ENCODE measurements at places on chromosomes 5 and 9.

GRCh38 chr9:129336601-129337331 lies 158.7 kb upstream of the IER5L start:
- no peak for DNase-seq

DNA sequence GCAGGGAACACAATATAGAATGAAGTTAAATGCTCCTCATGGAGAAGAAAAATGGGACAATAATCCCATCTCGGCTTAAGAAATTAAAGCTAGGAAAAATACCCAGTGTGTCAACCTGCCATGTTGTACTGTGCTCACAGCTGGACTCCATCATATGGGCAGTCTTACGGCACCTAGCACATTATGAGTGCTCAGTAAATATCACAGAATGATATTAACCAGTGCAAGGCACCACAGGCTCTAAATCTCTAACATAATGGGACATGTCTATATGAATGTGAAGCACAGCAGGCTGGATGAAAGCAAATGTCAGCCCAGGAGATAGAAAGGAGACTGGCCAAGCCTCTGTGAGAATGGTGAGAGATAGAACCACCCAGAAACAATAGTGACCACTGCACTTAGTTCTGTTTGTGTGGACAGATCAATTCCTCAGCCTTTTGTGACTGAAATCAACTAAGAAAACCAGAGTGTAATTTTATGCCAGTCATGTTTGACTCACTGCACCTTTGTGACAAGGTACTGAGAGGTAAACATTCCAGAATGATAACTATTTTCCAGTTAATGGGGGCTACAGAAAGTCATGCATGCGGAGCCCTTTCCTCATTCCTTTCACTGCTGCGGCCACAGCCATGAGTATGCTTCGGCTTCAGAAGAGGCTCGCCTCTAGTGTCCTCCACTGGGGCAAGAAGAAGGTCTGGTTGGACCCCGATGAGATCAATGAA lies 140.4 kb upstream of the CDH6 start:
- no peak for DNase-seq

GRCh38 chr9:93595861-93596365 lies 19.5 kb downstream of the PHF2 start:
- DNase-seq: no peak

DNA sequence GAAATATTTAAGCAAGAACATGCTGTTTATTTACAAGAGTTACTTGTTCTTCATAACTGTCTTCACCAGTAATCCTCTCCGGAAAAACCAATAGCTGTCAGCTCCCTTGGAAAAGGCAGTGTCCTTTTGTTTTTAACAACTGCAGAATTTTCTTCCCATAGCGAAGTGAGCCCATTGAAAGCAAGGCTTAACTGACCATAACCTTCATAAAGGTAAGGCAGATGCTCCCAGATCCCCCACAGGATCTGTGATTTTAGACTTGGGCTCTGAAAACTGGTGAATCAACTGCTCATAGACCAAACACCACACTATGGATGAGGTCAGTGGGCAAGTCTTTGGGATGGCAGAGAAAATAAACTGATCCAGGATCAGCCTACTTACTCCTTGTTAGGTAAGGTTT lies 155.0 kb downstream of the GLIS3 start:
- DNase-seq: no peak

DNA sequence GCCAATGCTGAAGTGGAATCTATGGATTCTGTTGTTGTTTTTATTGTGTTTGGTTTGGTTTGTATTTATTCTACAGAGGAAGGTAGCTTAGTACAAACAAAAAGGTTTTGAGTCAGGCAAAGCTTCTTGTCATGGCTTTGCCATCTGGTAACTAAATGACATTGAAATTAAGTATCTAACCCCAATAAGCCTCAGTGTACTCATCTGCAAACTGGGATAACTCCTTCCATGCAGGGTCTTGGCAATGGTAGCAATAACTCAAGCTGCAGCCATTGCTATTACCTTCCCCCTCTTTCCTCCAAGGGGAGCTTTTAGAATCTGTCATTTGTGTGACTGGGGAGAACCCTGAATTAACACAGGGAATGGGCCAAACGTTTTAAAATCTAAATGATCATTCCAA lies 79.7 kb downstream of the PLAC8L1 start:
- DNase-seq: no peak

- peak; percentile 41 for DNase-seq
Measured at GRCh38 chr5:64869419-64869818, 100.7 kb downstream of the CWC27 start.

DNA sequence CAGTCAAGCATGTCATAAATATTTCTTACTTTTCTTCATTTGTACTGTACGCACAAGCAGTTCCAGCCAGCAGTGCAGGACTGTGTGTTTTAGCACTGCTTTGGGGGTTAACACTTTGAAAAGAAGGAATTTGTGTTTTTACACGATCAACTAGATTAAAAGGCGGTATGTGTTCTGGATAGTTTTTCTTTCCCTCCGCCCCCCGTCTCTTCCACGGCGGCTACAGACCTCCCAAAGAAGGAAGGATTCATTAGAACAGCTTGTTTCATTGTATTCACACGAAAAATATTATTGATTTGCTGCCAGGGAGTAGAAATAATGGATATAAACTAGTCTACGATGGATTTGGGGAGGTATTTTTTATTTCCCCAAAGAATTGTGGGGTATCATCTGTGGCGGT lies 336.8 kb upstream of the RFX3 start:
- no peak for DNase-seq

DNA sequence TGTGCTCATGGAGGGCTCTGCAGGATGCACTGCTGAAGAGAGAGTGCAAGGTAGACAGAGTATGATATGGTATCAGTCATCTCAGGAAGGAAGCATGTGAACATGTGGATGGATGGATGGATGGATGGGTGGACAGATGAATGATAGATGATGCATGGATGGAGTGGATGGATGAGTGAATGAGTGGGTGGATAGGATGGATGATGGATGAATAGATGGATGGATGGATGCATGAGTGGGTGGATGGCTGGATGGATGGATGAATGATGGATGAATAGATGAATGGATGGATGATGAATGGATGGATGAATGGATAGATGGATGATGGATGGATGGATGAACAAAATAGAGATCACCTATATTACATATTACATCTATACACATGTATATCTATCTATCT lies 341.3 kb downstream of the DRD1 start:
- DNase-seq: no peak

DNA sequence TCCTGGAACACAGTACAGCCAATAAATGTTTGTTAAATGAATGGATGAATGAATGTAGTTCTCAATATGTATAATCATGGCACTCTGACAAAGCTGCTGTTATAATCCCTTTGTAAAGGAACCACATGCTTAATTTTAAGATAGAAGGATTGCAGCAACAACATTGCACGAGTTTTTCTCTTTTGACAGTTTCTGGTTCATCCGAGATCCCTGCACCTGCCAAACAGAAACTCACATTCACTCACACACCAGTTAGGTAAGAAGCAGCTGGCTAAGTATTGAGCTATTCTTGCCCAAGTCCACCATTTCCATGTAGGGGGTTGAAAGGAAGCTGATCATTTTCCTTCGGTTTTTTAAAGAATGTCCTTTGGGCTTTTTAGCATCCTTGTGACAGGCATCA lies 133.7 kb upstream of the MAP1B start:
- DNase-seq: no peak

- no peak for DNase-seq
Measured at GRCh38 chr5:180127682-180128670, 56.4 kb upstream of the RNF130 start.

DNA sequence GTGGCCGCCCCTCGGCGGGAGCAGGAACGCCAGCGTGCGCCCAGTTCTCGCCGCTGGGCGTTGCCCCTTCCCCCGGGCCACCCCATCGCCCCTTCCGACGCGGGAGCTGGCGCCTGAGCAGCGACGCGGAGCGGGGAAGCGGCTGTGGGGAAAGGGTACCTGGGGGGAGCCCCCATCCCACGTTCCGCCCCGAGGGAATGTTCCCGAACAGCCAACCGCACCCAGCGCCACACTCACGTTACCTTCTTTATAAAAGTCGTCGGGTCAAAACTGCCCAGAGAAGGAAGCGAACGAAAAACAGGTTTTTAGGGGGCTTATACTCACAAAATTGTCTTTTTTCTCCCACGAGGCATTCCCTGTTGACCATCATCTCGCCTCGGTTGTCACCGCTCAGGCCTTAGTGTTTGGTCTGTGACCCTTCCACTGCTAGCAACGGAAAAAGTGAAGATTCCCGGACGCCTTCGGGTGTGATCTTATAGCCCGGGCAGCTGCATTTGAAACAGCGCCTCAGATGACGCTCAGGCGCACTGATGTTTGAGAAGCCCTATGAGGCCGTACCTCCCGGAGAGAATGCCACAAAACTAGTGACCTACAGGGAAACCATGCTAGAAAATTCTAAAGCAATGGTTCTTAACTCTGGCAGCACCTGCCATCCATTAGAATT lies 475 bp upstream of the GOLM1 start:
- no peak for DNase-seq

DNA sequence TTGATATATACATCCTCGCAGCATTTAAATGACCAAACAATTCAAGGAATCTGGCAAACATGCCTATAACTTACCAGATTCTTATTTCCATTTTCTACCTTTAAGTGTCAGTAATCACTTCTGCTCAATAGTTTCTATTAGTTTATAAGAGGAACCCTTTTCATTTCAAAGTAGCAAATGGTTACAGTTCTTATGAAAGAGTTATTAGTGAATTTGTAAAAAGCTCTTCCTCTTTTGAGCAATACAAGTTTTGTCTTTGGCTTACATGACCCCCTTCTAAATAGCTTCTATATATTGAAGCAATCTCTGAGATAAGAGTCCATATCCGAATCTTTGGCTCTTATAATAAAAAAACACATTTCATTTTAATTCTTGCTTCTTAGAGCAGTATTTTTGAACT lies 42.0 kb downstream of the ELL2 start:
- no peak for DNase-seq
